Effector memory CD4-positive, alpha-beta T cell (primary cell): ENCODE measurements at places on chromosomes 5 and 9.

DNA sequence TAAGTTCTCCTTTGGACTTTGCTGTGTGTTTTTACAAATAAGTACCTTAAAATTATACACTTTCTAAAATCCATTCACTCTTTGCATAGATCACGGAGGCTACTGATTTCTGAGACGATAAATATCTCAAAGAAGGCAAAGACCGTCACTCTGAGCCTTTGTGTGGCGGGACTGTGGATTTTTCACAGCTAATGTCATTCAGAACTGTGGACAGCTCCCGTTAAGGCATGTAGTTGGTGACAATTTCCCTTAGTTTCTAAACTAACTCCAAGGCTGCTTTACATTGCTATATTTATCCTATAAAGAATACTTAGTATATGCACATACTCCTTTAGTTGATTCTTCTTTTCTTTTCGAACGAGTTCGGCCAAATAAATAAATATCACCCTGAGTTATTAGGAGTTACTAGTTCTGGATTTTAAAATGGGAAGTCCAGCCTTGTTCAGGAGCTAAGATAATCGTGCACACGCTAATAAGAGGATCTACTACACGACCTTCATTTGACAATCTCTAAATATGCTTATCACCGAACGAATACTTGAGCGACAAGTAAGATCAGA, 1.8 kb downstream of the HCN1 start:
- no peak for DNase-seq

DNA sequence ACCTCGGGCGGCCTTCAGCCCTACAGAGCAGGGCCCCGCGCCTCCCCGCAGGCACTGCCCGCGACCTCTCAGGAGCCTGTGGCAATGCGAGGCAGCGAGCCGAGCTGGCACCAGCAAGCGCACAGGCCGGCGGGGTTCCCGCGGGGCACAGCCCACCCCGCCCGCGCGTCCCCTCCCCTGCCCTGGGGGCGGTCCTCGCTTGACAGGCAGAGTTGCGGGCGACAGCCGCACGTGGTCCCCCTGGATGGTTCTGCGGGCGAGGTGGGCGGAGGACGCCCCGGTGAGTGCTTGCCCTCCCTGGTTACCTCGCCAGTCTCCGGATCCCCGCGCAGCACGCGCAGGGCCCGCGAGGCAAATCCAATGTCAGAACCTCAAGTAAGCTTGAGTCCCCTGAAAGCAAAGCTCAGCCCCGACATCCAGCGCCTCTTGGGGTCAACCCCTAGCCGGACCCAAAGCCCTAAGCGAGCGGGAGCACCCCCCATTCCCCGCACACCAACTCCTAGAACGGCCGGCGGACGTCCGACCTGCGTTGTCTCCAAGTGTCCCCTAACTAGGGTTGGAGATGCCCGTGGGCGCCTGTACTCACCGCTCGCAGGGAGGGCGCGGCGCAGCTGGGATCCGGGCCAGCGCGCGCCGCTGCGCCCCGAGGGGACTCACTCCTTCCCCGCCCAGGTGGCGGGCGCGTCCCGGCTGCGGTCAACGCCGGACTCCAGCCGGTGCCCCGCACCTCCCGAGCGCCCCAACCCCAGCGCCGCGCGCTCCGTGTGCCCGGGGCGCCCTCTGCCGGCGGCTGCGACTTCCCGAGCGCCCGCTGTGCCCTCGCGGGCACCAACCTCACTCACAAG, at the start of gene DRD1:
Gene DRD1 (minus strand): TSS at position 123 of the 845 bp plus-strand sequence. CDS start 1,083 bp downstream, outside the sequence.
- no peak for DNase-seq

DNA sequence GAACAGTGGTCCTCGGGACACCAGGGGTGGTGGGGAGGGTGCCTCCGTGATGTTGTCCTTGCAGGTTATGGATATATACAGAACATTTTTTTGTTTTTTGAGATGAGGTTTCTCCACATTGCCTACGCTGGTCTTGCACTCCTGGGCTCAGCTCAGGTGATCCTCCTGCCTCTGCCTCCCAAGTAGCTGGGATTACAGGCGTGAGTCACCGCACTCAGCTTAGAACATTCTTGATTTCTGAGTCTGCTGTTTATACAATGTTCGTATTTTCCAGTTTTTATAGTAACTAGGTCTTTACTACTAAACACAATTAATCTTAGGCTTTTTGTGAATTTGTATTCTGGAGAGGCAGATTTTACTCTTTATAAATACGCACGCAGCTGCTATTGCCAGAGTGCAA, 6.0 kb downstream of the PMPCA start:
- DNase-seq: no peak

DNA sequence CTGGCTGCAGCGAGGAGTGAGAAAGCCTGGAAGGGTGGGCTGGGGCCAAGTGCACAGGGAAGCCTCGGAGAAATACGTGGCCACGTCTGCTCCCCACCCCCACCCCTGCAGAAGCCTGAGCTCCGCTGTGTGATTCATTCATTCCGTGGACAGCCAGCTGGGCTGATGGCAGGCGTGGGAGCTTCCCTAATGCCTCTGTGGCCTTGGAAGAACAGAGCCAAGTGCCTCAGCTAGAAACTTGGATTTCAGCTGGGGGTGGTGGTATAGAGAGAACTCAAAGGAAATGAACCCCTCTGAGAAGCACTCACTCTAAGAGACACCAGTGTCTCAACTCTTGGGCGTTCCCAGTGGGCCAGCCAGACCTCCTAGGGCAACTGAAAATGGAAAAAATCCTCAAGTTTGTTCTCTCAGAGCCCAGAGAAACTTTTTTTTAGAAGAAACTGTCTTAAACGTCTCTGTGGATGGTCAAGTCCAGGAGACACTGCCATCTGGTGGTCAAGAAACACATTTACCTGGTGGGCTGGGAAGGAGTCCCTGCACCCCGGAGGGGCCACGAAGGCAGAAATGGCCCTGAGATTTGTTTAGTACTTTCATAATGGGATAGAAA, 18.0 kb downstream of the ATOX1 start:
- DNase-seq: no peak

DNA sequence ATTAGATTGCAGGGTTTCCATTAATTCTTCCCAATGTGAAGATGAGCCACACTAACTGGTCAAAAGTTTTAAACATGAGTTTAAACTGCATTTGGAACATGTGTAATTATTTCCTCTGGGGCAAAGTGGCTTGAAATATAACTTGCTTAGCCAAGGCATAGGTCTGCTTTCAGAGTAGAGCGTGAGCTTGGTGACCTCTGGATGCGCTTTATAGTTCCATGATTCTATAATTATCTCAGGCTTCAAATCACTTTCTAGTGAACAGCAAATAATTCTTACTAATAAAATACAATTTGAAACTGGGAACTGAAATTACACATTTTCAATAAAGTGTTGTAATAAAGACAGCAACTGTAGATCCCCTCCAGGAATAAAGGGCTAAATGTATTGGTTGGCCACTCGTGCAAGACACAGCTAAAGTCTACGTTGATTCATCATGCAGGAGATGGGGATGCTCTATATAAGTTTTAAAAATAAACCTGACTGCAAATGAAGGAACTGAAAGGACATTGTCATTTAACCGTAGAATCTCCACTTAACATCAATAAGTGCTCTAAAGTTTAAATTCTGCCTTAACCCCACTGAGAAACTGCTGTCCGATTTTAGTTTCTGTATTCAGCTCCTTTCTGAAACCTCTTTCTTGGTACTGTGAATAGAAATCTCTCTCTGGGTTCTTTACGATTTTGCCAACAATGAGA, 460.0 kb downstream of the PSAT1 start:
- DNase-seq: no peak

- DNase-seq: no peak
These were observed 50.1 kb upstream of the GLRX start for GRCh38 chr5:95872346-95873268.

DNA sequence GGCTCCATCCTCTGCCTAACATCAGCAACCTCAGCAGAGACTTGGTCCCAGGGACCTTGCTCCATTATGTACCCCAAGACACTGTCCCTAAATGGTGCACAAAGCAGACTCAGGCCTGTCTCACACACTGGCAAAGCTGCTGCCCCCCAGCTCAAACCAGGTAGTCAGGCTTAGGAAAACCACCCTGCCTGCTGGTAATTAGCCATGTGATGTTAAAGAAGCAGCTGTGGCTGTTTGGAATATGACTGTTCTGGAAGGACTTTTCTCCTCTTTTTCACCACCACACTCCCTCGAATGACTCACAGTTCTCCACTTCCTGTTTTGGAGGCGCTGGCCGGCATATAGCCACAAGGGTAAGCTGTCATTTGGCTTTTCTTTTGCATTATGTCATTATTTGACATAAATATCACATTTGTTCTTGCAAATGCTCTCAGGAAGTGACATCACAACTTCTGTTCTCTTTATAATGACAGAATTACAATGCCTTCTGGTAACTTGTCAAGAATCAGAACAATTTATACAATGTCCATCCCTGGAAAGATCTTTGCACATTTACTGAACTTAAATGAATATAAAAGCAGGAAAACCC, 113.9 kb downstream of the SUSD1 start:
- DNase-seq: no peak

DNA sequence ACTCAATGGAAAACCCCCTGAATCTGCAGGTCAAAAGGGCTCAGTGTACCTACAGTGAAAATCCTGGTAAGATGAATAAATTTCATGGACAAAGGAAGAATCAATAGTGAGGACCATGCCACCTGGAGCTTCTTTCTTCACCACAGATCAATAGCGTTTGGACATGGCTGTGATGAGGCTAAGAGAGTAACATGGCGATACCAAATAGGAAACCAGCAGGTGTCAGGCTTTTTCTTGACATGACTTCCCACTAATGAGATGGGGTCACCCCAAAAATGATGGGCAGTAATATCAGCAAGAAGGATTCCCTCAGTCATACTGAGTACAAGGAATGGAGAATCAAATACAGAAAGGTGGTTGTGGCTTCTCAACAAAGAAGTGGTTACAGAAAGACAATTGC, 208.5 kb upstream of the PLPPR1 start:
- DNase-seq: no peak

- no peak for DNase-seq
These were observed 123.5 kb upstream of the COL5A1 start for GRCh38 chr9:134518004-134518606.

DNA sequence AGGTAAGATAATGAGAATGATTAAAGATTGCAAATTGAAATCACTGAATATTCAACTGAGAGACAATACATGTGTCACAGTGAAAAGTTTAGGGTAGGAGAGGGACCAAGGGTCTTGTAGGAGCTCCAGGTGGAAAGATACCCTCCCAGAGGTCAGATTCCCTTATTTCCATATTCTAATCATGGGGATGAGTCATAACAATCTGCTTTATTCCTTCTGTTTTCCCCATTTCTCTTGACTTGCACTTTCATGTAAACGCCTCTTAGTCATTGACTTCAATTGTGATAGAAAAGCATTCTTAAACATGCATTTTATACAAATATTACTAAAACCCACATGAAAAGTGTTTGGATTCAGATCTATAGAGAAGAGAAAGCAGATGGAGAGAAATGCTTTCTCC, 81.3 kb upstream of the CTSL start:
- DNase-seq: no peak

DNA sequence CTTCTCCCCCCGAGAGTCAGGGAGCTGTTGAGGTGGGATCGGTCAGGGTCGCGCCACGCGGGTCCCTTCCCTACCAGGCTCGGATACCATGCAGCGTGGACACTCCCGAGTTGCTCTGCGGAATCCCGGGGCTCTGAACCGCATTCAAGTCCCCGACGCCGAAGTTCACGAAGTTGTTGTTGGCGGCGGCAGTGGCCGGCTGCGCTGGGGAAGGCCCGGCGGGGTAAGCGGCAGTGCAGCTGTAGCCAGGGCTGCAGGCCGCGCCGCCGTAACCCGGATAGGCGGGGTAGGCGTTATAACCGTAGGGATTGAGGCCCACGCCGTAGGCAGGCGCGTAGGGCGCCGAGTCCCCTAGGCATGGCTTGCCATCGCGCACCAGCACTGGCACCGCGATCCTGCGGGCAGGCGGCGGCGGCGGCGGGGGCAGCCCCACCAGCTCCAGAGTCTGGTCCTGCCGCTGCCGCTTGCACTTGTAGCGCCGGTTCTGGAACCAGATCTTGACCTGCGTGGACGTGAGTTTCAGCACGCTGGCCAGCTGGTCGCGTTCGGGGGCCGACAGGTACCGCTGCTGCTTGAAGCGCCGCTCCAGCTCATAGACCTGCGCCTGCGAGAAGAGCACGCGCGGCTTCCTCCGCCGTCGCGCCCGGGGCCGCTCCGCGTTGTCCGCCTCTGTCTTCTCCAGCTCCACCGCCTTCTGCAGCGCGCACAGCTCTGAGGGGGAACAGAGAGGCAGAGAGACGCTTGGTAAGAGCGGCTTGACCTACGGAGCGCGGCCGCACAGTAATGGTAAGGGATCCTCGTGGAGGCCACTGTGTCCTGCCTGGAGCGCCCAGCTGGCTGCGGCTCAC, 2.3 kb downstream of the NKX2-5 start:
- DNase-seq: no peak

DNA sequence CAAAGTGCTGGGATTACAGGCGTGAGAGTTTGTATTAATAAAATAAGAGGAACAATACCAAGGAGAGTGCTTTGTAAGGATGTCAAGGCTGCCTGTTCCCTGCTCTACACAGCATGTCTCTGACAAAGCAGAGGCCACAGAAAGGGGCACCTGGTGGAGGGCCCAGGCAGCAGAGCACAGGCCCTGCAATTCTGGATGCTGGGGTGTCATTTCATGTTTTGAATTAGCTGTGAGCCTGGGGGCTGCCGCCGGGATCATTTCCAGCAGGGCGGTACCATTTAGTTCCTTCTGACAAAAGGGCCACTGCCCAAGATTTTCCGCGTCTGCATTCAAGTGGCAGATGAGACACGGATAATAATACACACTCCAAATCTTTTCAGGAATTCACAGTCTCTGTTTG, 396.9 kb downstream of the GADD45G start:
- no peak for DNase-seq

DNA sequence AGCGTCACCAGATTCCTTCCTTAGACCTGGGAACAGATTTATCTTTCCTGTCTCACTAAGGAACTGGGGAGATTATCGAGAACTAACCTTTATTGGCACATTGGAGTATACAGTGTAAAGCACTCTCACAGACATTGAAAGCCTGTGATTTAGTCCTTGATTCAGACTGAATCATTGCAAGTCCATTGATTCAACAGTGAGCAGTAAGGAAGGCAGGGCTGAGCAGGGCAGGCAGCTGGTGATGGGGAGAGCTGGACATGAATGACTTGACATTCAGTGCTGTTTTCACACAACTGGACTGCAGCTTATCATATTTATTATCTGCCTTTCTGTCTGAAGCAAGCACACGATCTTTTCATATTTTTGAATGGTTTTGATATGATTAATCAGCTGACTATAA, 16.2 kb downstream of the ISOC1 start:
- DNase-seq: no peak

- DNase-seq: no peak
These were observed at the start of gene PCDHGA11 for GRCh38 chr5:141420855-141421488. TSS of gene PCDHGA11 (plus strand) at chr5:141421051. CDS start at chr5:141421228, 177 bp downstream.

GRCh38 chr5:94263068-94263467, 355.3 kb downstream of the KIAA0825 start:
- no peak for DNase-seq
